ENCODE measurements at places on chromosomes 13 and 19. TPM values are rescaled to one million over a fixed set of nuclear protein-coding genes. Genes with fewer than 3 reads are reported as not detected.

PROZ gene
- not detected for total RNA-seq

PRRG2 gene
- 1.8 TPM for total RNA-seq

AMER2 gene
- total RNA-seq, result not detected

ZNF506 gene
- total RNA-seq, result 78.6 TPM

FBXL12 gene
- 41.9 TPM for total RNA-seq

LILRB1 gene
- total RNA-seq, result 171 TPM

GRCh38 chr19:31338069-31338776 lies 11.0 kb downstream of the TSHZ3 start:
- no peak for DNase-seq
- H3K4me3 ChIP-seq, result no peak overlapping the region
- no peaks in the 10 kb centered on the region for H3K36me3 ChIP-seq
- H3K27ac ChIP-seq, result no peak overlapping the region
- H3K27me3 ChIP-seq, result peaks cover 15% of the 10 kb centered on the region

- peaks cover 3% of the 10 kb centered on the region for H3K4me1 ChIP-seq
- no peak overlapping the region for H3K4me3 ChIP-seq
- no peak for DNase-seq
- H3K27me3 ChIP-seq, result no peaks in the 10 kb centered on the region
- peaks cover 33% of the 10 kb centered on the region for H3K36me3 ChIP-seq
Observed at GRCh38 chr19:1009041-1009980, 9.1 kb downstream of the GRIN3B start.

DNA sequence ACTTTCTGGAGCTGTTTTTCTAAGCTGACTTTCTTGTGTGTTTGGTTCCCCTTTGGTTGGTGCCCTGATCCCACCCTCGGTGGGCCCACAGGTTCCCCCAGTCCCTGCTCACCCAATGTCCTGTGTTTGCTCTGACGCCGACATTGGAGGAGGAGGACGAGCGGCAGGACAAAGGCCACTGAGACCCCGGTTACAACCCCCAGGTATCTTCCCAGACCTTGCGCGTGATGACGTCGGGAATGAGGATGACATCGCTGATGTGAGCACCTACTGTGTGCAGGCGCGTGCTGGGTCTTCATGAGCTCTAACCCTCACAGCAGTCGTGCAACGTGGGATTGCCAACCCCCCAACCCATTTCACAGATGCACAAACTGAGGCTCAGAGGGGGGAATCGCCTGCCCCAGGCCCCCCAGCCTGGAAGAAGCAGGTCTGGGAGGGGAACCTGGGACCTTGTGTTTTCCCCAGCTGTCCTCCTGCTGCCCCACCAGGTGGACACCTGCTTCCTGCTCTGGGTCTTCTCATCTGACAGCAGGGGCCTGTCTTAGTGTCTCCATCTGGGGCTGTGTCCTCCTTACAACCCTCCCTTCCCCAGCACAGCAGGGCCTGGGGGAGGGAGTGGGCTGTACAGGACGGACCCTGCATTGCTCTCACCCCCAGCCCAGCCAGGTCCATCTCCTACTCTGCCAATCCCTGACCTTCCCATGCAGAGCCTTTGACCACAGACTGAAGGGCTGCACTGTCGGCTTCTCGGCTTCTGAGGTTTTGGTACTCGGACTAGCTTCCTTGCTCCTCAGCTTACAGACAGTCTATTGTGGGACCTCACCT lies 4.7 kb upstream of the LILRA6 start:
- no peaks in the 10 kb centered on the region for H3K36me3 ChIP-seq
- H3K27ac ChIP-seq, result no peak overlapping the region
- DNase-seq, result no peak

GRCh38 chr13:40026741-40027140 lies 371.3 kb downstream of the COG6 start:
- H3K4me3 ChIP-seq, result no peak overlapping the region
- H3K27me3 ChIP-seq, result no peaks in the 10 kb centered on the region
- no peak overlapping the region for H3K27ac ChIP-seq
- DNase-seq, result no peak
- peaks cover 16% of the 10 kb centered on the region for H3K4me1 ChIP-seq
- H3K36me3 ChIP-seq, result no peaks in the 10 kb centered on the region

DNA sequence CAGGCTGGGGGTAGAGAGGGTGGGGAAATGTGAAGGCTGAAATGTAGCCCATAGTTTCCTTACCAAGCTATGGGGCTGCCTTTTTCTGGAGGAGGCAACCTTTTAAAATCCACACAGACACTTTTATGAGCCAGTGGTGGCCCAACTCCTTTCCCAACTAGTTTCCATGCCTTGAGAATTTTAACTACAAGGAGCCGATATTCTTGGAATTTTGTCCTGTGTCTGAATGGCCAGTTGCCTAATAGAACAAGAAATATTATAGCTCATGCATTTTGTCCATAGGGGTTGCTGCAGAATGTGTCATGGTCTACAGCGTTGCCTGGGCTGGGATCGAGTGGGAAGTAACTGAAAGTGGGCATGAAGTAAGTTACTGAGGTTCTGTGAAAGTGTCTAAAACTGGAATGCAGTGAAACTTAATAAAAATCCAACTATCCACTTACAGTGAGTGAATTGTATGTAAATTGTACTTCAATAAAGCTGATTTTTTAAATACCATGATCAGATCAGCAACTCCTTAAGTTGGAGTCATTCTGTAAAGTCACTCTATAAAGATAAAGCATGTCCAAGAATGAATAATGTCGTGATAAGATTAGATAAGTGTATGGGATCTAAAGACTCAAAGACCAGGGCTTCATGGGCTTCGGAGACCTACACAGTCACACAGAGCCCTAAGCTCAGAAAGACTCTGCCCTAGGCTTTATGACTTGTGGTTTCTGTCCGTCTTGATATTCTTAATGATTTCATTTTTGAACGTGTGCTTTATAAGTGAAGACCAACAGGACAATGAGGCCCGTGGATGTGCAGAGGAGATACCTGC lies 122.6 kb upstream of the FNDC3A start:
- H3K36me3 ChIP-seq, result no peaks in the 10 kb centered on the region
- DNase-seq, result no peak
- H3K27ac ChIP-seq, result no peak overlapping the region
- no peak overlapping the region for H3K4me3 ChIP-seq

GRCh38 chr13:49315756-49316482 lies 68.2 kb downstream of the CDADC1 start:
- no peak overlapping the region for H3K4me3 ChIP-seq
- no peak for DNase-seq
- H3K27ac ChIP-seq, result no peak overlapping the region
- H3K27me3 ChIP-seq, result no peaks in the 10 kb centered on the region
- H3K4me1 ChIP-seq, result peaks cover 12% of the 10 kb centered on the region
- H3K36me3 ChIP-seq, result peaks cover 1% of the 10 kb centered on the region

DNA sequence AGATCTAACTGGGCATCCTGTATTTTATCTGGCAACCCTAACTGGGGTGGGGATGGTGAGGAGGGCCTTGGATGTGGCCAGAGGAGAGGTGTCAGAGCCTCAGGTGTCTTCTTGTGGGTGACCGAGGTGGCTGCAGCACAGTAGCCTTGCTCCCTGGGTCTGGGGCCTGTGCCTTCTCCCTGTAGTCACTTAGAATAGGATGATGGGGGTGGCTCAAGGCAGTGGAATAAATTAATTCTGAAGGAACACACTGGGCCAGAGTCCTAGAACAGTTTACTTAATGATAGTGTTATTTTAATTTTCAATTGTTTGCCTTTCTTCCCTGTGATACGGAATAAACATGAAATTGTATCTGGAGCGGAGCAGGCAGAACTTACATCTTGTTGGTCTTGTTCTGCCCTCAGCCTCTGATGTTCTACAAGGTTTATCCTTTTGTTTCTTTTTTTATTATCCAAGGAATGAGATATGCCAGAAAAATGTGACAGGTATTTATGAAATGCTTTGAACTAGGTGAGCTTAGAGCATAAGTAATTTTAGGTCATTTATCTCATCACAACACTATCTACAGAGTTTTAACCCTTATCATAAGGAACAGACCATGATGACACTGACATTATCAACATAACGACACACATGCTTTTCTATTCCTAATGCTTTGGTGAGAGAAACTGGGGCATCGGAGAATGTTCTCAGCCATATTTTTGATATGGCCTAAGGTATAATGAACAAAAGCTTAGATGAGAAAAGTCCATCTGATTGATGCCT lies 51.4 kb downstream of the LRCH1 start:
- no peaks in the 10 kb centered on the region for H3K27me3 ChIP-seq
- DNase-seq, result no peak
- no peak overlapping the region for H3K4me3 ChIP-seq
- H3K36me3 ChIP-seq, result no peaks in the 10 kb centered on the region
- H3K27ac ChIP-seq, result peak overlapping the region; percentile 30
- peaks cover 92% of the 10 kb centered on the region for H3K4me1 ChIP-seq

DNA sequence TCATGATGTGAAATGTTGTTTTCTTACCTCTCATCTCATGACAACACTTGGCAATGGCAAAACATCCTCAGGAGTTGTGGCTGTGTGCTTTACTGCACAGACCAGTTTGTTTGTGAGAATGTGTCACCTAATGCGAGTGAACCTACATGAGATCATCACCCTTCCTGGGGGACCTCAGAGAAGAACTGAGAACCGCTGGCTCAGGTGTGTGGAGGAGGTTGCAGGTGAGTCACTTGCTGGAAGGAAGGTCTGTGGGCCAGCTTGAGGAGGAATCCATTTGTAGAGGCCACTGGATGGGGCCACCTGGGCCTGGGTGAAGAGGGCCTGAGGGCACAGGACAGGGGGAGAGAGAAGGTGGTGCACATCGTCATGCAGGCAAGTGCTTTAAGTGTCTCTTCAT lies 3.0 kb upstream of the CEACAM1 start:
- peaks cover 27% of the 10 kb centered on the region for H3K4me1 ChIP-seq
- no peak overlapping the region for H3K4me3 ChIP-seq
- DNase-seq, result no peak
- no peaks in the 10 kb centered on the region for H3K27me3 ChIP-seq
- no peaks in the 10 kb centered on the region for H3K36me3 ChIP-seq

DNA sequence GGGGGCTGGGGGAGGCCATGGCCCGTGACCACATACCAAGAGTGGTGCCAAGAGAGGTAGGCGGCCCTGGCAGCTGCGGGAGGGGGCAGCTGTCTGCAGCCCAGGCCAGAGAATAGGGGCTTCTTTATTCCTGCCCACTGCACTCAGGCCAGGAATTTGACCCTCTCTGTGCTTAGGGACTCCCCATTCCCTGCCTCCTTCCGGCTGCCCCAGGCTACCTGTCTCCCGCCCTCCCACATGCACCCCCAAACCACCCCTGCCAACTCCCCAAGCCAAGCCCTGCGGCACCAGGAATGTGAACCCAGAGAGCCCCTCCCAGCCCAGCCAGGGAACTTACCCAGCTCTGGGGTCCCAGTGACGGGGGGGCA lies 687 bp downstream of the PLEKHA4 start:
- H3K27me3 ChIP-seq, result no peaks in the 10 kb centered on the region
- no peak overlapping the region for H3K4me3 ChIP-seq
- no peak overlapping the region for H3K27ac ChIP-seq
- DNase-seq, result no peak

- peak overlapping the region; percentile 7 for H3K27ac ChIP-seq
- peaks cover 16% of the 10 kb centered on the region for H3K27me3 ChIP-seq
- DNase-seq, result no peak
Observed at GRCh38 chr13:31168166-31168565, 6.5 kb upstream of the HSPH1 start.

GRCh38 chr13:21771075-21771474 lies 100.2 kb downstream of the FGF9 start:
- no peak for DNase-seq
- H3K27me3 ChIP-seq, result peaks cover 2% of the 10 kb centered on the region
- no peak overlapping the region for H3K27ac ChIP-seq
- H3K4me3 ChIP-seq, result no peak overlapping the region

DNA sequence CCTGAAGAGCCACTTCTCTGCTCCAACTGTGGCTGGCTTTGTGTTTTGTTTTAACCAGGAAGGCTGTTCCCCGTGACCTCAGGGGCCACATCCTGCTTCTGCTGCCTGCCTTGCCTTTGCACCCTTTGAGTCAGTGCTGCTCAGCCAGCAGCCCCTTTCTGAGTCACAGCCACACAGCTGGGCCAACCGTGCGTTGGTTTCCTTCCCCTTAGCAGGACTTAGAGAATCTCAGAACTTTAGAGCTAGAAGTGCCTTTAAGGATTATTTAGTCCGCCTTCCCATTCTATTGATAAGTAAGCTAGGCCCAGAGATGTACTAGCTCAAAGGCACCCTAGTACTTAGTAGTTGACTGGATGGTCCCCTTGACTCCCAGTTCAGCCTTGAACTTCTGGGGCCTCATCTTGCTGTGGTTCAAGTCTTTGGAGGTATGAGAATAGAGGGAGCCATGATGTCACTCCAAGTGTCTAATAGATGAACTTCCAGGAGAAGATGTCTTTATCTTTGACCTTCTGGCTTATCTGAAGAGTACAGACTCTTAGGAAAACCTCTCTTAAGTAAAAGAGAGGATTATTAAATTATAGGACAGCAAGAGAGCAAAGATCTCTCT lies 8.0 kb downstream of the RGCC start:
- peaks cover 3% of the 10 kb centered on the region for H3K27me3 ChIP-seq
- H3K27ac ChIP-seq, result peak overlapping the region; percentile 86
- peaks cover 3% of the 10 kb centered on the region for H3K36me3 ChIP-seq
- peaks cover 56% of the 10 kb centered on the region for H3K4me1 ChIP-seq
- H3K4me3 ChIP-seq, result peak overlapping the region; percentile 47

- H3K4me1 ChIP-seq, result peaks cover 14% of the 10 kb centered on the region
- no peak for DNase-seq
- no peaks in the 10 kb centered on the region for H3K36me3 ChIP-seq
- H3K27ac ChIP-seq, result no peak overlapping the region
Observed at GRCh38 chr13:31909864-31910551, 121.6 kb upstream of the FRY start.

DNA sequence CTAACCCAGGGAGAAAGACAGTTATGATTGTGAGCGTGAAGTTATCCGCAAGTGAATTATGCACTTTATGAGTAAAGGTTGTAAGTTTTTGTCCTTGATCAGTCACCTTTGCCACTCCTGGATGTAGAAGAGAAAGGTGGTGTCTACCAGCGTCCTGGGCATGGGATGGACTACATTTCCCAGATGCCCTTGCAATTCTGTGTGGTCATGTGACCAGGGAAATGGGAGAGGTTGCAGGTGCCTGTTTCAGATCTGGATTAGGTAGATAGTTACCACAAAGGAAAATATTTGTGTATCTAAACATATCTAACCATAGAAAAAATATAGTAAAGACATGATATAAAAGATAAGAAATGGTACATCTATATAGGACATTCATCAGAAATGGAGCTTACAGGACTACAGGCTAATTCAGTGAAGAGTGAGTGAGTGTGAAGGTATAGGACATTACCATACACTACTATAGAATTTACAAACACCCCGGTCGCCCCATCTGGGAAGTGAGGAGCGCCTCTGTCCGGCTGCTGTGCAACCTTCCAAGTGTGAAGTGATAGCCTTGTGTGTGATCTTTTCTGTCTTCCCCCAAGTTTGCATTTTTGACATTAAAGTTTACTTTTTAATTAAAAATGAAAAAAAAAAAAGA lies 51.6 kb upstream of the CACNA1A start:
- H3K27ac ChIP-seq, result no peak overlapping the region
- no peaks in the 10 kb centered on the region for H3K36me3 ChIP-seq
- no peak for DNase-seq
- H3K27me3 ChIP-seq, result peaks cover 22% of the 10 kb centered on the region
- no peak overlapping the region for H3K4me3 ChIP-seq

- H3K27me3 ChIP-seq, result peaks cover 7% of the 10 kb centered on the region
- no peak for DNase-seq
- H3K27ac ChIP-seq, result no peak overlapping the region
- no peak overlapping the region for H3K4me3 ChIP-seq
- H3K4me1 ChIP-seq, result no peaks in the 10 kb centered on the region
- no peaks in the 10 kb centered on the region for H3K36me3 ChIP-seq
Observed at GRCh38 chr13:97414392-97414791, 19.6 kb upstream of the RAP2A start.
